ENCODE measurements at places on chromosomes 2 and 18.

DNA sequence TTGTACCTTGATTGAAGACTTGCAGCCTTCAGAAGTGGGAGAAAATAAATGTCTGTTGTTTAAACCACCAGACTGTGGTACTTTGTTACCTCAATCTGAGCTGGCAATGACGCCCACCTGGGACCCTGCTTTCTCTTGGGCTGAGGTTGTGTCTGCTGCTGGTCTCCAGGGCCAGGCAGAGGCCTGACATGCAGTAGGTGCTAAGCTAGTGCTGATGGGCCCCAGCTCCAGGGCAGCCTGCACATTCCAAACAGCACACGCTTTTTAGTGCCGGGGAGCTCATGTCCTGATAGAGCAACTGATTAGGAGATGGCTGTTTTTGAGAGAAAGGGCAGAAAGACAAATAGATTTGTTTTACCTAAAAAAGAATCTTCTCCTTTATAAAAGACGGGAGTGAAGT is 664.0 kb upstream of the HS6ST1 start:
- no peak for DNase-seq

GRCh38 chr2:207185372-207185771 is 19.6 kb upstream of the KLF7 start:
- DNase-seq, result no peak

DNA sequence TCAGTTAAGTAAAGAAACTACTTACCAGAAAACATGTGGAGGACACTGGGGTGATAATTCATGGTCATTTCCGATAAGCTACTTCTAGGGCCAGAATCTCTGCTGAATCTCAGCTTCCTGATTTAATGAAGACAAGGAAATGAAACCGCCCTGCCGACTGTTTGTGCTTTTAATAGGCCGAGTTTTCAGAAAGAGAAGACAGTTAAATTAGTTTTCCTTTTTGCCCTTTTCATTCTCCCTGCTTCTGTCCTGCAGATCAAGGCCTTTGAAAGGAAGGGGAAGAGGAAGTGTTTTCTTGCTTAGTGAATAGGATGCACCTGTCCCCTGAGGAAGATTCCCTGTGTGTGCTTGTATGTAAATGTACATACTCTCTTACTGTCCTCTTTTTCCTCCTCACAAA is 126.6 kb downstream of the SH3RF3 start:
- DNase-seq, result no peak

- no peak for DNase-seq
Observed at GRCh38 chr2:173649527-173650219, 295.0 kb downstream of the CDCA7 start.

DNA sequence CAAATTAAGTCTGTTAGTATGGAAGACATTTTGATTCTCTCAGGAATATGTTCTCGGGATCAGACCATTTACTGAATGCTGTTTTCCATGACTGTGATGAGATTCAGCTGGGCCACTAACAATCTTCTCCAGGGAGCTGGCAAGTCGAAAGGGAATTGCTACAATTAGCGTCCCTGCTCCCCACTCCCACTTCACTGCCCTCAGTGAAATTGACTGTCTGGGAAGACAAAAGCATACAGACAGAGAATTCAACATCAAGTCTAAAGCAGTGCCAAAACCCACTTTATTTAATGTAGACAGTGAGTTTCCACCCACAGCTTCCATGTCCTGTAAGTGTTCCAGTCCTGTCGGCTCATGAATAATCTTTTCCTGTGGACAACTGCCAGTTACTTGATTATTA is 34.0 kb upstream of the COL3A1 start:
- no peak for DNase-seq

- DNase-seq, result no peak
Observed at GRCh38 chr2:127479866-127480743, 46.2 kb downstream of the IWS1 start.
